ENCODE measurements at places on chromosomes 1 and 21. TPM values are rescaled to one million over a fixed set of nuclear protein-coding genes. Genes with fewer than 3 reads are reported as not detected.

Gene GJB5
- not detected for total RNA-seq

Gene BGLAP
- 0.32 TPM for total RNA-seq

Gene G0S2
- 16.0 TPM for total RNA-seq

DNA sequence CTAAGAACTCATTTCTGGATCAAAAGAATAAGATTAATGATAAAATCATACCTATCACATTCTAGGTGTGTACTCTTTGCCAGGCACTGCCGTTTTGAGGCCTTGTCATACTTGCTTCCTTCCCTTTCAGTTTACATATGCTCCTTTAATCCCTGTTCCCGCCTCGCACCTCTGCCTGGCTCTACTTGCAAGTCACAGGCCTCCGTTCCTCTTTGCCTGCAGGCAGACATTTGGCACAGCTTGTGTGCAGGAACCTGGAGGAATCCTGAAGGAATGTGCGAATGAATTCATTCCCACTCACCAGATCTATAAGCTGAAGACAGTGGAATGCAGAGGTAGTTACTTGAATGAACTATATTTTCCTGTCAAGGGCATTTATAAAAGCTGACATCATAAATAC is 13.8 kb downstream of the WLS start:
- DNase-seq = no peak

Gene CELA3A
- total RNA-seq = not detected

Gene PNRC2
- total RNA-seq = 149 TPM

DNA sequence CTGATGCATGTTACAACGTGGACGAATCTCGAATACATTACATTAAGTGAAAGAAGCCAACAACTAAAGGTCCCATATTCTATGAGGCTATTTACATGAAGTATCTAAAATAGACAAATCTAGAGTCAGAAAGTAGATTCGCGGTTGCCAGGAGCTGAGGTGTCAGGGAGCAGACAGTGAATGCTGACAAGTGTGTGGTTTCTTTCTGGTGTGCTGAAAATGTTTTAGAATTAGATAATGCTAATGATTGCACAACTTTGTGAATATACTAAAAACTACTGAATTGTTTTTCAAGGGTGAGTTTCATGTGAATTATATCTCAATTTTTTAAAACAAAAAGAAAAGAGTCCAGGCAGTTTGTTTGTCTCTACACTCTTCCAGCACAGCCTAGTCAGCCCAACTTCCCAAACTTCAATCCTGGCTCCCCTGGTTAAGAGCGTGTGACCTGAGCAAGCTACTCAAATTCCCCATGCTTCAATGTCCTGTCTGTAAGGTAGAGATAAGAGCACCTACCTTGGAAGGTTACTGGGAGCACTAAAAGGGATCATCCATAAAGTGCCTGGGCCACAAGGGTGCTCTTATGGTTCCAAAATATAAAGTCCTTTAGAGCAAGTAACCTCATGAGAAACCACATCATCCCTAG is 20.9 kb downstream of the HLCS start:
- DNase-seq = no peak

Gene SPATA45
- total RNA-seq = not detected

DNA sequence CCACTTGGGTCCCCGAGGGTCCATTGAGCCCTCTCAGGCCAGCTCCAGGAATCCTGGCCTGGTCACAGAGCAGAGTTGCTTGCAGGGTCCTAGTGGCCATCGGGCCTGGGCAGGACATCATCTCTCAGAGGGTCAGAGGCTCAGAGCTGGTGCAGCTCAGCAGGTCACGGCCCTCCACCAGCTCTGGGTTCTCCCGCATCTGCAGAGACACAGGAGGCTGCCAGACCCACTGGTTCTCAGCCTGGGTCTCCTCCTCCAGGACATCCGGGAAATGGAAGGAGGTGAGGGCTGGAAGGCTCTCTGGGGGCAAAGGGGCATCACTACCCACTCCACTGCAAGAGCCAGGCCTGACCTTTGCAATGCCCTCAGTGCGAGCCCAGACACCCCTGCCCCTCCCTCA is 6.5 kb downstream of the TMEM54 start:
- no peak for DNase-seq

DNA sequence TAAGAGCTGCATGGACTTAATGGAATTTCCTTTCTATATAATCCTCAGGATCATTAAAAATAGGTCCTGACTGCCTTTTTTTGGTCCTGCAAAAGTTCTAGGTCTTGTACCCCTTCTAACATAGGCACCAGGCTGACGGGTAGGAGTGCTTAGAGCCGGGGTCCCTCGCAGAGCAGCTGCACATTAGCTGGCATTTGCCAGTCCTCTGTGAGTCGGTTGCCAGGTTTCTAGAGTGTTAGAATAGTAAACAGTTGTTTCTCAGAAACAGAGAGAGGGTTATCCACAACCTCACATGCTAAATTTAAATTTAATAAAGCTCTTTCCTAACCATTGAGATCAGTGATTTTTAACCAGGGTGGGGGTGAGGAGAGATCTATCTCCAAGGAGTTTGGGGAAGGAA is 35.4 kb upstream of the HEATR1 start:
- DNase-seq = no peak

- no peak for DNase-seq
These were observed 68.2 kb downstream of the TMEM53 start for GRCh38 chr1:44605914-44606615.

GRCh38 chr1:68322096-68322495 is 89.8 kb upstream of the WLS start:
- DNase-seq = no peak

DNA sequence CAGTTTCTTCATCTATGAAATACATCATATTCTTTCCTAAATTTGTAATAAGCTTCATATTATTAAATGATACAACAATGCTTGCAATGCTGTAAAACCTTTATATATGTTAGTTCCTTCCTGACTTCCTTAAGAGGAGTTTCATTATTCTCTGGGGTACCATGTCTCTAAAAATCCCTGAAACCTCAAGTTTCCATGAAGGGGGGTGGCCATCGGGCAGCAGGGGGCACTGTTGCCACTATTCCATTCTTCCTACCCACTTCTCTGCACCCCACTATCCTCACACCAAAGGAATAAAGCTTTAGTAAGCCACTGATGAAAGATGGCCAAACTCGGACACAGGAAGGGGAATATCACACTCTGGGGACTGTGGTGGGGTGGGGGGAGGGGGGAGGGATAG is 9.0 kb upstream of the DMRTB1 start:
- no peak for DNase-seq

GRCh38 chr21:39340687-39341086 is 8.2 kb downstream of the HMGN1 start:
- no peak for DNase-seq

GRCh38 chr1:27299385-27300271 is 22.3 kb upstream of the TMEM222 start:
- peak; percentile 11 for DNase-seq

Gene NBPF10
- total RNA-seq = 0.66 TPM

Gene RYR2
- not detected for total RNA-seq

Gene CD164L2
- not detected for total RNA-seq

DNA sequence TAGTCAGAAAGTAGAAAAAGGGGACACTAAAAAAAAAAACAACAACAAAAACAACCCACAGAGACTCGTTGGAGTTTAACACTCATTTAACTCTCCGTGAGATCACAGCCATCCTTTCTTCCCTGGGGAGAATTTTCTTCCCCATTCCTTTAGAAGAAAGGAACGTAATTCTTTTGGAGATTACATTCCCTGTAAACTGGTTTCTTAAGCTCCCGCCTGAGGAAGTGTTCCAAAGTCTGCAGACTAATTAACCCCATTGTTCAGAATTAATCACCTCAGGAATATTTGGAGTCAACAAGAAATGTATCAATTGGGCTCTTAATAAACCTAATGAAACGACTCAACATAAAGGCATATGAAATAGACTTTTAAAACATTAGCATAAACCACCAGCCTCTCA is 228.2 kb upstream of the CSF3R start:
- no peak for DNase-seq

Gene PRAMEF12
- not detected for total RNA-seq

DNA sequence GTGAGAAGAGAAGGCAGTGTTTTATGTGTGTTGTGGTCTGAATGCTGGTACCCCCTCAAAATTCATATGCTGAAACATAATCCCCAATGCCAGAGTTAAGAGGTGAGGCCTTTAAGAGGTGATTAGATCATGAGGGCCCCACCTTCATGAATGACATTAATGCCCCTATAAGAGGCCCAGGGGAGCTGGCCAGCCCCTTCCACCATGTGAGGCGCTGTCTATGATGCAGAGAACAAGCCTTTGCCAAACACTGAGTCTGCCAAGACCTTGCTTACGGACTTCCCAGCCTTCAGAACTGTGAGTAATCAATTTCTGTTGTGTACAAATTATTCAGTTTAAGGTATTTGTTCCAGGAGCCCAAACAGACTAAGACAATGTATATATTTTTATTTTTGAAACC is 20.2 kb downstream of the CAPZB start:
- no peak for DNase-seq

GRCh38 chr1:2590233-2591141 is 3.9 kb downstream of the PRXL2B start:
- no peak for DNase-seq

Gene PPP1R15B
- total RNA-seq = 37.5 TPM

DNA sequence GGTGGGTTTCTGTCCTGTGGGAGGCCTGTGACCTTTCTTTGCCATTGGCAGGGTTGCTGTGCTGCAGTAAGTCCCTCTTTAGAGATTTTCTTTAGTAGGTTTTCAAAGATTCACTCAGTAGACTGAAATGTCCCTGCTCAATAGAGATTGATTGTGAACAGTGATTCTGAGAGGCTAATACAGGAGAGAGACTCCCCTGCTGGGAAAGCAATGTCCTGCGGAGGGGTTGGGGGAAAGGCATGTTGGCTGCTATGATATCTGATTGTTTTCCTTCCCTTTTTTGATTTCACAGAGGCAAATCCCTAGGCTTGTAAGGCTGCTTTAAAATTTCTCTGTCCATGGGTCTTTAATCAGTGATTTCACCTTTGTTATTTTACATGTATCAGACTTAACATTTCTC is 589.9 kb downstream of the ADGRL2 start:
- DNase-seq = no peak
